ENCODE measurements at places on chromosomes 2 and 18.

DNA sequence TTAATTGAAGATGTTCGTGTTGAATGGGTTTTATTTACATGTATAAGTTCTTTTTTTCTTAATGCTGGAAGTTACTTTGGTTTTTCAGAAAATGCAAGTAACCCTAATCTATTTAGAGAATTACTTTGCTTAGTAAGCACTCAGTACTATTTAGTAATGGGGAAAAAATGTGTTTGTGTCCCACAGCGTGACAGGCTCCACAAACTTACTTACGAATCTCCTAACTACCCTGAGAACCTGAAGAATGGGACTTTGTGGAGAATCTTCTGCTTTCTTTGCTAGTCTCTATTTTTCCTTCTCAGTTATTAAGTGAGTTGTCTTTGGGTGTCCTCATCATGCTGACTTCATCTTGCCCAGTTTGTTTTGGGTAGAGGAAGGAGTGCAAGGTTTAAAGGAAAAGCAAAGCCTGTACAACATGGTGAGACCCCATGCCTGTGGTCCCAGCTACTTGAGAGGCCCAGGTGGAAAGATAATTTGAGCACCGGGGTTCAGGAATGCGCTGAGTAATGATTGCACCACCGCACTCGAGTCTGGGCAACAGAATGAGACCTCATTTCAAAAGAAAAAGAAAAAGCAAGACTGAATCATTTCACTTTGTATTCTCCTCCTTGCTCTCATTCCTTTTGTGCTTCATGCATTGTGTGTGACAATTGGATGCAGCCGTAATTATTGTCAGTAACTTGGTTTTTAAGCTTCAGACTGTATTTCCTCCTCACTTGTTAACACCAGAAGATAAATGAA is 10.2 kb downstream of the NEDD4L start:
- H3K4me1 ChIP-seq = no peaks in the 10 kb centered on the region
- no peaks in the 10 kb centered on the region for H3K27me3 ChIP-seq
- no peak overlapping the region for H3K4me3 ChIP-seq
- H3K36me3 ChIP-seq = no peaks in the 10 kb centered on the region
- DNase-seq = no peak

DNA sequence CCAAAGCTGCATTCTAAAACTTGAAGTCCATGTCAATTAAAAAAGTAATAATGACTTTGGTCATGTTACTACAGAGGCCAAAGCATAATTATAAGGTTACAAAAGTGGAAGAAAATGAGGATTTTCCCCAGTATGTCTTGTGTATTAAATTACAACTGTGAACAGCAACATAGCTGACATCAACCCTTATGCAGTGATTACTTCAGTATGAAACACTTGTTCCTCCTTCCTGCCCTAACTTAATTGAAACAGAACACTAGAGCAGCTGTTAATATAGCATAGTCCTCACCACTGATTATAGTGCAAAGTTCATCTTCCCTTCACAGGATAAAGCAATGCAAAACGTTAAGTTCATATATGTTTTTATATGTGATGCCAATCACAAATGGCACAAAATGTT is 29.9 kb downstream of the EPB41L3 start:
- no peak overlapping the region for H3K4me3 ChIP-seq
- no peaks in the 10 kb centered on the region for H3K36me3 ChIP-seq
- no peaks in the 10 kb centered on the region for H3K4me1 ChIP-seq
- DNase-seq = no peak
- H3K27me3 ChIP-seq = no peaks in the 10 kb centered on the region
- no peak overlapping the region for H3K27ac ChIP-seq

GRCh38 chr2:133213651-133214050 is 354.6 kb downstream of the NCKAP5 start:
- no peak overlapping the region for H3K27ac ChIP-seq
- no peaks in the 10 kb centered on the region for H3K27me3 ChIP-seq
- DNase-seq = no peak

DNA sequence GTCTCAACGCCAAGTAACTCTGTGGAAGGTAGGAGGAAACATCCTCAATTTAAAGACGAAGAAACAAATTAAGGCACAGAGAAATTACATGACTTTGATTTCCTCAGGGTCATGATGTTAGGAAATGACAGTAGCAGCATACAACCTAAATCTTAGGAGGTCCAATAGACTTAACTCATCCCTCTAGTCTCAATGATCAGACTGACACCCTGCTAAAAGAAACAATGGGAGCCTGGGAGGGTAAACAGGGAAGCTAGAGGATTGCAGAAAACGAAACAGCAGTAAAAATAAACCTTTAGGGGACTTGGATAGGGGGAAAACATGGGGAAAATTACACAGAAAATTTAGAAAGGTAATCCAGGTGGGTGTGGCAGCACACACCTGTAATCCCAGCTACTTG is 56.0 kb downstream of the ROCK2 start:
- H3K27me3 ChIP-seq = no peaks in the 10 kb centered on the region
- H3K27ac ChIP-seq = no peak overlapping the region
- DNase-seq = no peak
- peaks cover 13% of the 10 kb centered on the region for H3K36me3 ChIP-seq
- H3K4me1 ChIP-seq = no peaks in the 10 kb centered on the region

Data from natural killer cell (primary cell).